ENCODE measurements at places on chromosomes 7 and 10.

DNA sequence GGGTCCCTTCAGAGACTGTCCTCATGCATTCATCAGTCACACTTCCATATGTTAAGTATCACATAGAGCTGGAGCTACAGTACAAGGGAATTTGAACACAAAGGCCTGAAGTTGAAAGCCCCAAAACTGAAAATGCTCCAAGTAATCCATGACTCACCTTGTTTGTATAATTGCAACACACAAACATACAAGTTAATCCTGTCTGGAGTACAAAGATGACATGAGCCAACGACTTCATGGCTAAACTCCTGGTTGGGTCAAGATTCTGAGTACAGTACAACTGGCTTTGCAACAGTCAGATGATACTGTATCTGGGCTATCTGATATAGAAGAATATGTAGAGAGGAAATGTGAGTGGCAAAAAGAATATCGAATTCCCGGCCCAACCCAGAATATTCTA lies 73.1 kb upstream of the AASS start:
- no peak for DNase-seq

DNA sequence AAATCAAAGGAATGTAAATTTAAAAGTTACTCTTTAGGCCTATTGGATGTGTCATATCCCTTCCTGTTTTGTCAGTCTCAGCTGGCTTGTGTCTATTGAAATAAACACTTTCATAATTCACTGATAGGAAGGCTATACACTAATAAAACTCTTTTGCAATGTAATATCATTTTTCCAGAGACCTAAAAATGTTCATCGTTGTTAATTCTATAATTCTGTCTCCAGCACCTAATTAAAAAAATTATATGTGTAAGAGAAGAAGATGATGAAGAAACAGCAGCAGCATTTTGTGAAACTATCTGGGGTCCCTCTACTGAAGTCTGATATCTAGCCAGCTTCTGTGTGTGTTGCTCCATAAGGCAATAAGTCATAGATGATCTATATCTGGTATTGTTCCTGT lies 602.7 kb downstream of the ETV1 start:
- DNase-seq, result no peak

DNA sequence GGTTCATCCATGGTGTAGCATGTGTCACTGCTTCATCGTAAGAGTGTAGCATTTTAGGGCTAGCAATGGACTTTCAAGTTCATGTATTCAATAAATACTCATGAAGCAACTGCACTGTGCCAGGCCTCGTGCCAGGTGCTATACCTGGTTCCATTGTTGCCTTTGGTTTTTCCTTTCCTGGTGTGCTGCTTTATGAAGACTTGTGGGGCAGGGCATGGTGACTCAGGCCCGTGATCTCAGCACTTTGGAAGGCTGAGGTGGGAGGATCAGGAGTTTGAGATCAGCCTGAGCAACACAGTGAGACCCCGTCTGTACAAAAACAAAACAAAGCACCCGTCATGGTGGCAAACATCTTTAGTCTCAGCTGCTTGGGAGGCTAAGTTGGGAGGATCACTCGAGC lies 2.2 kb upstream of the CPA4 start:
- DNase-seq, result no peak

DNA sequence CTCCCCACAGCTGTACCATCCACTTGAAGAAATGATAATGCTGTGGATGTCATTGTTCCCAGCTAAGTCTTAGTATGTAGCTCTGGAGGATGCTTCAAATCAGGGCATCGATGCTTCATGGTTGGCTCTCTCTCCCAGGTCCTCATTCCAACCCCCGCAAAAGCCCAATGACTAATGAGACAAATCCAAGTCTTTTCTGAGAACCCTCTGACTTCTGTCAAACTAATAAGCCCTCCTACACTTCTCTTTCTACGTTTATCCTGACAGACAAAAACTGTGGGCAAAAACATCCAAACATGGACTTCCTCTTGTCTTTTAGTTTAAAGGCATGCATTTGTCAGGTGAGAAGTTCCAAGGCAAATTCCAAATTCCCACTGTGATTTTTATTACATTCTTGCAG lies 260.4 kb upstream of the TAC1 start:
- DNase-seq, result no peak

DNA sequence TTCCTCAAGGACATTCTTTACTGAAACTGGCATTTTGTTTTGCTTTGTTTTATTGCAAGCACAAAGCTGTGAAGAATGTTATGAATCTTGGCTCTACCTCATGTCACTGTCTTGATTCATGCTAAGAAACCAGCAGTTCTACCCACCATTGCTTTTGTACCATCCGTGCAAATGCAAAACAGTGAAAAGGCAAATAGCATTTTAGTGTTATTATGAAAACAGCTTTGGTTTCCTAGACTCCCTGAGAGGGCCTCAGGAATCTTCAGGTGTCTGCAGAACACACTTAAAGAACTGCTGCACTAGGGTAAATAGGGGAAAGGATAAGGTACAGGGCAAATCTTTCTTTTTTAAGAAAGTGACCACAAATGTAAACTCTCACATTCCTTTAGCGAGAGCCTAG lies 318.9 kb downstream of the AHR start:
- DNase-seq, result no peak

DNA sequence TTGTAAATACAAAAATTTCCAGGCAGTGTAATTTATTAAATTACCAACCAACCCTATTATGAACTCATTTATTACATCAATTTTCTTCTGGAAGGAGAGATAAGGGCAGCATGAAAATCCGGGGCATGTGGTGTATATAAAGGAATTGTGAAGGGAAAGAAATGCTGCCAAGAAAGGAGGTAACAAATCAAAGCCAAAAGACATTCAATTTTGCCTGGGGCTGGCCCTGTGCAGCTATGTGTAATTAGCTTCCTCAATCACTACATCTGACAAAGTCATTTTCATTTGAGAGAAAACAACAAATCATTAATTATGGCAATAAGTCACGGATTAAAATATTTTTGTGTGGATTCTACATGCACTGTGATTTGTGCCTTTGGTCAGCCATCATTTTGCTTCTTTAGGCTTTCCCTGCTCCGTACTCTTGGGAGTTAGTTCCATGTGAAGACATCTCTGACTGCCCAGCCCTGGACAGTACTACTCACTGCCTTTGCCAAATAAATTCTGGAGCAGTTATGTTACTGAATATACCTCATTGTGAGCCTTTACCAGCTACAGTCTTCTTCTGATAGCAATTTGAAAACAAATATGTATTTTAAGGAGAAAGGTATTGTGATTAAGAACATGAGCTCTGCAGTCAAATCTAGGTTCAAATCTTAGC lies 191.7 kb downstream of the RELN start:
- DNase-seq, result no peak

GRCh38 chr7:39979406-39980073 lies 29.5 kb downstream of the CDK13 start:
- no peak for DNase-seq

- DNase-seq, result no peak
Measured at GRCh38 chr7:31382722-31383121, 42.2 kb upstream of the NEUROD6 start.

GRCh38 chr7:55325371-55325792 lies 39.8 kb upstream of the LANCL2 start:
- DNase-seq, result no peak

DNA sequence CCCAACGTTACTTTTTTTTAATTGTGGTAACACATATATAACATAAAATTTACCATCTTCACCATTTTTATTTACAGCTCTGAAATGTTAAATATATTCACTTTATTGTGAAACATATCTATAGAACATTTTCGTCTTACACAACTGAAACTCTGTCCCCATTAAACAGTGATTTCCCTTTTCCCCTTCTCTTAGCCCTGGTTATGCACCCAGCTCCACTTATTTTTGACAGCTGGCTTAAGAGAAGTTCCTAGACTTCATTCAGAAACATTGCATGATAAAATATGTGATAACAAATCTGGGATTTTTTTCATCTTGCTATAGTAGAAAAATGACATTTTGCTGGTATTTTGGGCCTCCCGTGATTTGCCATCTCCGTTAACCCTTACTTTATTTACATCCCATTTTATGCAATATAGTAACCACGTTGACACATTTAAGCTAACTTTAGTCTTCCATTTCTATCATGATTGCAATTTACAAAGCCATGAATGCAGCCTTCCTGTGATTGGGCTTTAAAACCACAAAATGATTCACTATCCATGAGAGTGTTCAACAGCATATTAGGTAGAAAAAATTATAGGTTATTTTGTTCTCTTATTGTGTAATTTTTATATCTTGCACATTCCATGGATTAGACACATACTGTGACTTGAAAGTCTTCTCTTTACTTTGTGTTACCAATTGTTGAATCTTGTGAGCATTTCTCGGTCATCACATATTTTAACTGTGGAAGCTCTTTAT lies 139.6 kb downstream of the SND1 start:
- DNase-seq, result no peak

GRCh38 chr7:80699045-80699638 lies 60.7 kb downstream of the CD36 start:
- DNase-seq, result no peak

DNA sequence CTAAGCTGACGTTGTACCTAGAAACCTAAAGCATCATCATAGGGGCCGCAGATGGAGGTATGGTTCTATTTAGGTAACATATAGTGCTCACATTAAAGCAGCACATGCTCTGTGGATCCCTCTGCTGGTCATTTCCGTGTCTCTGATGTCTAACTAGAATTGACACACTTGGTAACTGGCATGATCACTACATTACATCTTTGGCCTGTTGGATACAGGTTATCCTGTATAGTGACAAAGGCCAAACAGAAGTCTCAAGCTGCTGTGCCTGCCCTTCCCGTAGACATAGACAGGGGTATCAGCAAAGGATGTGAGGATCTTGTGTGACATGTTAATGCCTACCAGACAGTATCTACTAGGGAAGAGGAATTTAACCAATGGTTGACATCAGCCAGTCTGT lies 51.2 kb downstream of the KIF5B start:
- DNase-seq, result no peak

- no peak for DNase-seq
Measured at GRCh38 chr7:71349682-71350481, 217.9 kb downstream of the GALNT17 start.

GRCh38 chr10:99522470-99523250 lies 10.1 kb upstream of the NKX2-3 start:
- no peak for DNase-seq

GRCh38 chr7:152565731-152566130 lies 110.2 kb downstream of the XRCC2 start:
- DNase-seq, result no peak

- no peak for DNase-seq
Measured at GRCh38 chr7:87151002-87151728, 1.1 kb upstream of the DMTF1 start.

- DNase-seq, result no peak
Measured at GRCh38 chr7:105011831-105012502, 2.0 kb upstream of the KMT2E start.

DNA sequence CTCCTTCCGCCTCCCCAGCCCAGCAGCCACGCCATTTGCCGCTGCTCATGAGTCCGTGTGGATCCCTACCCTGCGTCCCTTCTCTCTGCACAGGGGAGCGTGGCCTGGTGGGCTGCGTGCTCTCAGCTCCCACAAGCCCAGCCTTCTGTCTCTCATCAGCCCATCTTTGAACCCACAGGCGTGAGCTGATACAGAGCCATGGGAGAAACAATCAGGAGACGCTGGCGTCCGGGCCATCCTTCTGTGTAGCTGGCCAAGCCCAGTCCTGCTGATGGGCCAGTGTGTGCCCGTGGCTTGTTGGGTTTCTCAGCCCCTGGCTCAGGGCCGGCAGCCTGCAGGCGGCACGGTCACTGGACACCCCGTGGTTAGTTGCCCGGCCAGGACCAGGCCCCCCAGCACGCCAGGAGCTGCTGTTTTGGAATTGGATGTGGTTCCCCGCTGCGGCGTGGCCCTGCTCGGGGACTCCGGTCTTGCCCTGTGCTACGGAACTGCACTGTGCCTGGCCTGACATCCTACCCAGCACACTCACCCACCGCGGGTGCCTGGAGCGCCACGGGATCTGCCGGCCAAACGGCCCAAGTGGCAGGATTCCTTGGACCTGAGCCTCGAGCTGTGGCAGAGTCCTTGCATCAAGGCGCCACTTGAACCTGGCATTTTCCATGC lies 88.9 kb downstream of the ELFN1 start:
- no peak for DNase-seq

GRCh38 chr10:84158550-84158949 lies 15.1 kb upstream of the GPR15LG start:
- no peak for DNase-seq

DNA sequence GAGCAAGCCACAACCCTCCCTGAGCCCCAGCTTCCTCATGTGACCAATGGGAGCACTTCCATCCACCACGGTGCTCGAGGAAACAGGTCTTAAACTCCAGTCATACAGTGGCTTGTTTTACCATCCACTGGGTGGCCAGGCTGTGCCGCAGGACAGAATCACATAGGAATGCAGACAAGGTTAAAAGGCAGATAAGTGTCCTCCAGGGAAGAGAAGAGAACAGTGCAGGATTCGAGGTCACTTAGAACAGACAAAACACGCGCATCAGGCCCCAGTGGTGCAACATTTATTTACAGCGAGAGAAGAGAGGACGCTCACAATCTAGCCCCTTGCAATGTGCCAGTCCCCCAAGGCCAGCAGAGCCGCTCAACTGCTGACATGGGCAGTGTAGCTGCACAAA lies 92.8 kb downstream of the TMEM130 start:
- no peak for DNase-seq

- DNase-seq, result peak; percentile 76
Measured at GRCh38 chr10:128431083-128431482, 304.9 kb upstream of the MKI67 start.

DNA sequence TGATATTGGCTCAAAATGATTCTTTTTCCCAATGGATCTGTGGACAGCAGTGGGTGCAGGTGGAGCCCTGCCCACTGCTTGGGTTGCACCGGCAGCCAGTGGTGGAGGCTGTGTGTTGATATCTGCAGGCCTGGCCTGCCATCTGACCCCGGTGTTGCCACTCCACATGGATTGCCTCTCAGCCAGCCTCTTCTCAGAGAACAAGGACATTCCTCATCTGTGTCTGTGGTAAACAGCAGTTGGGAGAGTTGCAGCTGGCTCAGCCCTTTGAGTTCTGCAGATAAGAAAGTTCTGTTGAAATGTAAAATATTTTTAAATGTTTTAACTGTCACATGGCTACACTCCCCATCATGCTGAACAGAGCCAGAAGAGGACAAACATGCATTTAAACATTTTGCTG lies 374.9 kb upstream of the CELF2 start:
- DNase-seq, result no peak

GRCh38 chr10:128300290-128300824 lies 174.1 kb upstream of the MKI67 start:
- no peak for DNase-seq

DNA sequence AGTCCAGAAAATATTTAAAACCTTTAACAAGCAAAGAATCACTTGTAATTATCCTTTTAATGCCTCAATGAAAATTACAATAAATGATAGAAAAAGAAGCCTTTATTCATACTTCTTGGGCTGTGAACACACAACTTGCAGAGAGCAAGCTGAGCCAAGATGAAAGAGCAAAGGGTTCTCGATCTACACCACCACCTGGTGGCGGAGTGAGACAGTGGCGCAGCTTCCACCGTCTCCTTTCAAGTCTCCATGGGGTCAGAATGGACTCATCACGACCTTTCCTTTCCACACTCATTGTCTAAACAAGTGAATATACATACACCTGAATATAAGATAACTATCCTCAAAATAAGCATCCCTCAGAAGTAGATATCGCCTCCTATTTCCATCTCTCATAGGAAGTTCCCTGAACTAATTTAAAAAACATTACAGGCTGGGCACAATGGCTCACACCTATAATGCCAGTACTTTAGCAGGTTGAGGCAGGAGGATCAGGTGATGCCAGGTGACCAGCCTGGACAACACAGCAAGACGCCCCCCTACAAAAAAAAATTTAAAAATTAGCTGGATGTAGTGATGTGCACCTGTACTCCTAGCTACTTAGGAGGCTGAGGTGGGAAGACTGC lies 40.7 kb downstream of the ATE1 start:
- DNase-seq, result peak; percentile 88

- no peak for DNase-seq
Measured at GRCh38 chr7:7569081-7569527, 2.4 kb downstream of the MIOS start.

All from posterior cingulate gyrus (tissue), 11 donors.